ENCODE measurements at places on chromosomes 3 and 15.

DNA sequence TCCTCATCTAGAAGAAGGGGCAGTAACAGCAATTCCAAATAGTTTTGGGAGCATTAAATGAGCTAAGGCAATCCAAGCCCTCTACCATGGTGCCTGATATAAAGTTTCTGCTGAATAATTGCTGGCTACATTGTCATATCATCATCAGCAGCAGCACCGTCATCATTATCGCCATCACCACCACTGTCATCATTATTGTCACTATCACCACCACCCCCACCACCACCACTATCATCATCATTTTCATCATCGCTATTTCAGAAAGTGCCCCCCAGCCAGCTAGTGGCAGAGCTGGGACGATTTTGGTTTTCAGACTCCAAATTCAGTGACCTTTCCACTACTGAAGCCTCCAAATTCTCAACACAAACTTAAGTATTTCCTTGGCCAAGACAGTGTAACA lies 15.0 kb downstream of the XCR1 start:
- no peak for DNase-seq

DNA sequence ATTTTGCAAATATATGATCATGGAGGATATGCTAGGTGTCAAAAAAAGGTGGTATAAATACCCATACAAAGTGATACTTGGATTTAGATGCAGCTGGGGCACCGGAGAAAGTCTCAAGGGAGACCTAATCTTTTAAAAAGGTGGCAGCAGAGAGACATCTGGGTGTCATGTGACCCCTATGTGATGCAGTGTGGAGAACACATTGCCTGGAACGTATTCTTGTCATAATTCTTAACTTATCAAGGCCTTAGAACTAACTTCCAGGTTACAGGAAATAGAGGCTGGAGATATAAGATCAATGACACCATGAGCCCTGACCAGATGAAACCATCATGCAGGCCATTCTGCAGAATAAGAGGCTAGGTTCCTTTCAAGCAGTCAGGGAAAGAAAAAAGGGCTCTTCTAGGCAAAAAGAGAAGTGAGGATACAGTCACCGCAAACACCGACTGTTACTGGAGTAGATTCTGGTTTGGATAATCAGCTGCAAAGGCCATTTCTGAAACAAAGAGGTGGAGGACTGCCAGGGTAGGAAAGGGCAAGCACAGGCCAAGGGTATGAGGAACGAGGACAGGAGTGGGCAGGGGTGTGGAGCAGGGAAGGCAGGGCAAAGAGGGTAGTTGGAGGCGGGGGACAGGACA lies 100.6 kb downstream of the OXNAD1 start:
- DNase-seq: no peak

DNA sequence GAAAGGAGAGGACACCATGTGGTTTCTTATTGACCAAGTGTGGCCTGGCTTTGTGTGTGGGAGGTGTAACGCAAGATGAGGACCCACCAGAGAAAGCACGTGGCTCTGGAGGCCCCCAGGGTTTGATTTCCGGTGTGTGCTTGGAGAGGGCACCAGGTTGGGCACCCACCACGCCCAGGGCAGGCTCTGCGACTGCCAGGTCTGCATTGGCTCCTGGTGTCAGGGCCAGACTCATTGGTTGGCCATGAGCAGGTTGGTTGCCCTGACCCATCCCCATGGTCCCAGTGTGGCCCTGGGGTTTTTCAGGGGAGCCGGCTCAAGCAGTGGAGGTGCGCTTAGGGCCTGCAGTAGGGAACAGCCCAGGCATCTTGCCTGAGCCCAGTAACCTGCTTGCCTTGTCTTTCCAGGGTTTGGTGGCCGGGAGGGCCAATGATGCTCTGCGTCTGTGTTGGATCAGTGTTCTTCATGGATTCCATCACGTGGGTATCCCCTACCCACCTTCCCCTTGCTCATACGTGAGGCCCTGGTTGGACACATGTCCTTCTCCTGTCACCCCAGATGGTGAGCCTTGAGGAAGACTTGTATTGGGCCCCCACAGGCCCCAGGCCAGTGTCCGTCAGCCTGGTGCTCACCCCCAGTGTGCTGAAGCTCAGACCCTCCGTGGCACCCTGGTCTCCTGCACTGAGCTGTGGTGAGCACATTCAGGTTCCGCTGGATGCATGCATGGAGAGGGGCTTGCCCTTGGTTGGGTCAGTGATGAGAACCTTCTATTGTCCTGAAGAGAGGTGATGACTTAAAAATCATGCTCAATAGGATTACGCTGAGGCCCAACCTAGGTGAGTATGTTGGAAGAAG lies 193.9 kb downstream of the UBE3A start:
- no peak for DNase-seq

GRCh38 chr3:130839813-130840212 lies 54.1 kb upstream of the ATP2C1 start:
- DNase-seq: no peak

DNA sequence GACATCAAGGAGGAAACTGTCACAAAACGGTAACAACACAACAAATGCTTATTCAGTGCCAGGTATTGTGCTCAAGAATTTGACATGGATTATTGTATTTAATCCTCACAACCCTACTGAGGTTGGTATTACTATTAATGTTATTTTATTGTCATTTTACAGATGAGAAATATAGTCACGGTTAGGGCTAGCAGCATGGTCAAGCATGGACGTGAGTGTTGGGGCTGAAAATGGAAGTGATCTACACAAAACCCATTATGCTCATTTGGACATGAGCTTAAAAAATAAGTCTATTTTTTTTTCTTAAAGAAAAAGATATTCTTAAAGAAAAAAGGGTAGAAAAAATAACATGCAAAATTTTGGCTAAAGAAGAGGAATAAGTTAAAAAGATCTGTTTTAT lies 141.3 kb upstream of the SOX2 start:
- DNase-seq: no peak

Data from stimulated activated CD8-positive, alpha-beta memory T cell treated with anti-CD3 and anti-CD28 coated beads, Interleukin-12 subunit alpha, Interleukin-12 subunit beta, amount 100 ng/mL, for 4 hours (primary cell).